ENCODE measurements at places on chromosomes 5 and 9.

DNA sequence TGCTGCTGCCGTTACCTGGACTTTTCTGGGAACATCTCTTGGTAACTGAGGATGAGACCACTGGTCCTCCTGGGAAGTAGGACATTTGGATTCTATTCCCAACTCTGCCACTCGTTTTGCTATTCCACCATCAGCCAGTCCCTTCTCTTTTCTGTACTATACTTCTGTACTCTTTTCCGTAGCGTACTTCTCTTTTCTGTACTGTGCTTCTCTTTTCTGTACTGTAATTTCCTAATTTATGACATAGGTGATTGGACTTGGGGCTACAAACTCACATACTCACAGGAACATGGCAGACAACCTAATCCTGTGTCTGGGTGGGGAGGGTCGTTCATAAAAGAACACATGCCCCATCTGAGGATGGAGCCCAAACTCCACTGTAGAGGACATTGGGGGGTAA lies 335.3 kb upstream of the PANK3 start:
- no peak for DNase-seq

DNA sequence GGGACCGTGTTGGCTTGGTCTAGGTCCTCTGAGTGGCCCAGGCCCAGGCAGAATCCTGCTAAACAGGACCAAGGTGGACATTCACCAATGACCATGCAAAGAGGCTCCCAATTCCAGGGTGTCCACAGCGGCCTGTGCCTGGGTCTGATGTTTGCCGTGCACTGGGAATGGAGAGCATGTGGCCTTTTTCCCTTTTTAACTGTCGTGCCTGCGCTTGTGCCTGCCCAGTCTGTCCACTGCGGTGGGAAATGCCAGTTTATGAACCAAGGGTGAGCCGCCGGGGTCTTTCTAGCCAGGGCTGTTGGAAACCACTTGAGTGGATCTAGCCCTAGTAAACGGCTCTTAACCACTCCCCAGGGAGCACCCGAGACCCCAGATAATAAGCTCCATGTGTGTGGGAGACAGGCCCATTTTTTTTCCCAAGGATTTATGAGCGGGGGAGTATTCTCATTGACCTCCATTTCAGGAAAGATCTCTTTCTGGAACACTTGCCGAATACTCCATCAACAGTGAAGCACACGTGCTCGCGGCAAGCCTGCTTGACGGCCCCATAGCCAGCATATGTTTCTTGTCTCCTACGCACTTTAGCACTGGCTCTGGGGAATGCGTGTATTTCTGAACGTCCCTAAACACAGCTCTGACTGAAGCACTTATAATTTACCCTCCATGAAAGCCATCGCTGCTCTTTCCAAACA lies 93.2 kb upstream of the PHYKPL start:
- no peak for DNase-seq

DNA sequence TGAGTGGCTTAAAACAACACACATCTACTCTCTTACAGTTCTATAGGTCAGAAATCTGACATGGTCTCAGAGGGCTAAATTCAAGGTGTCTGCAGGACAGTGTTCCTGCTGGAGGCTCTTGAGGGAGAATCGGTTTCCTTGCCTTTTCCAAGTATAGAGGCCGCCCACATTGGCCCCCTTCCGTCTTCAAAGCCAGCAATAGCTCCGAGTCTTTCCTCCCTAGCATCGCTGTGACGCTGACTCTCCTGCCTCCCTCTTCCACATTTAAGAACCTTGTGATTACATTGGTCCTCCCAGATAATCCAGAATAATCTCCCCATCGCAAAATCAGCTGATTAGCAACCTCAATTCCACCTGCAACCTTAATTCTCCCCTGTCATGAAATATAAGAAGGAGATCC lies 81.3 kb upstream of the IER5L start:
- peak; percentile 9 for DNase-seq

DNA sequence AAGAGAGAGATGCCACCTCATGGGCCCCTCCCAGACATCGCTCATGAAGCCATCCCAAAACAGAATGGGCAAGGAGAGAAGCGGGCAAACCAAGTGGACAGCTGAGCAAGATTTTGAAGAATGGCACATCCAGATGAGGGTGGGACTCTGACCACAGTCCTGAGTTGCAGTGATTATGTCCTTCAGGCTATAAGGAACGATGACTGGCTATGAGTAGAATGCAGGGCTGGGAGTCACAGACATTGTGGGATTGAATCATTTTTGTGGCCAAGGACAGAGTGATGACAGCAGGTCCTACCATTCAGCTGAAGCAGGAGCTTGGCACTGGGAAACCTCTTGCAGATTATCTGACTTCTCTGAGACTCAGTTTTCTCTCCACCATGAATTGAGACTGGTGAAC lies 245.7 kb upstream of the SLC30A5 start:
- DNase-seq = no peak

- DNase-seq = no peak
Measured at GRCh38 chr9:88303721-88304451, 84.4 kb upstream of the SPIN1 start.

GRCh38 chr9:87390361-87390760 lies 107.3 kb upstream of the DAPK1 start:
- DNase-seq = no peak

- DNase-seq = no peak
Measured at GRCh38 chr5:74480201-74480600, 160.3 kb downstream of the ENC1 start.

- no peak for DNase-seq
Measured at GRCh38 chr5:113195771-113196170, 219.2 kb downstream of the DCP2 start.

DNA sequence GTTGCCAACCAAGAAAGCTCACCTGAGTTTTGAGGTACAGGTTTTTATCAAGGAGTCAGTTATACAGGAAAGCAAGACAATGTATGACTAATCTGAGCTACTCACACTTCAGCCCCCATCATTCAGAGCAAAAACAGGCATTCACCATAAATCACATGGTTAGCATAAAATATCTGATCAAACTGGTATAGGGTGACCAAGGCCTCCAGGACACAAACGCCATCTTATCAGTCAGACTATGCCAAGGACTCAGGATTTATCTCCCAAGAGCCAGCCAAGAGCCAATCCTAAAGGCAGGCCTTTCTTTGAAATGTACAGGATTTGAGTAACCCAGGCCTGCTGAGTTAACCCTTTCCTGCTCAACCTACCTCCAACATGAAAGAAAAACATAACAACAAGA lies 313.0 kb upstream of the NREP start:
- DNase-seq = no peak

DNA sequence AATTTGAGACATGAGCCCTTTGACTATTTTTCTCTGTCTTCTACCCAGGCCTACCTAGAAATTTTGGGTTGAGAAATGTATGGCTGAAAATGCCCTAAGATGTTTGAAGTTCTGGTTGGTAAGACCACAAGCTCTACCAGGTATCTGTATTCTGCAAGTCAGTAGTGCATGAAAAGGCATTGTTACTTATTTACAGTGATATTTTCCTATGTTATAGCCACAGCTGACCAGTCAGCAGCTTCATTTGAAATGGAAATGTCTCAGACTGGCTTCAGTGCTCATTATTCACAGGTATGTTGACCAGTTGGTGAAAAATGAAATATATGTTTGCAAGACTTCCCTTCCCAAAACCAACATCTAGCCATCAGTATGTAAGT lies 91.9 kb upstream of the ITGA2 start:
- DNase-seq = no peak

- DNase-seq = no peak
Measured at GRCh38 chr5:4901924-4902323, 238.2 kb upstream of the ADAMTS16 start.

DNA sequence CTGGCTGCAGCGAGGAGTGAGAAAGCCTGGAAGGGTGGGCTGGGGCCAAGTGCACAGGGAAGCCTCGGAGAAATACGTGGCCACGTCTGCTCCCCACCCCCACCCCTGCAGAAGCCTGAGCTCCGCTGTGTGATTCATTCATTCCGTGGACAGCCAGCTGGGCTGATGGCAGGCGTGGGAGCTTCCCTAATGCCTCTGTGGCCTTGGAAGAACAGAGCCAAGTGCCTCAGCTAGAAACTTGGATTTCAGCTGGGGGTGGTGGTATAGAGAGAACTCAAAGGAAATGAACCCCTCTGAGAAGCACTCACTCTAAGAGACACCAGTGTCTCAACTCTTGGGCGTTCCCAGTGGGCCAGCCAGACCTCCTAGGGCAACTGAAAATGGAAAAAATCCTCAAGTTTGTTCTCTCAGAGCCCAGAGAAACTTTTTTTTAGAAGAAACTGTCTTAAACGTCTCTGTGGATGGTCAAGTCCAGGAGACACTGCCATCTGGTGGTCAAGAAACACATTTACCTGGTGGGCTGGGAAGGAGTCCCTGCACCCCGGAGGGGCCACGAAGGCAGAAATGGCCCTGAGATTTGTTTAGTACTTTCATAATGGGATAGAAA lies 18.0 kb downstream of the ATOX1 start:
- no peak for DNase-seq

DNA sequence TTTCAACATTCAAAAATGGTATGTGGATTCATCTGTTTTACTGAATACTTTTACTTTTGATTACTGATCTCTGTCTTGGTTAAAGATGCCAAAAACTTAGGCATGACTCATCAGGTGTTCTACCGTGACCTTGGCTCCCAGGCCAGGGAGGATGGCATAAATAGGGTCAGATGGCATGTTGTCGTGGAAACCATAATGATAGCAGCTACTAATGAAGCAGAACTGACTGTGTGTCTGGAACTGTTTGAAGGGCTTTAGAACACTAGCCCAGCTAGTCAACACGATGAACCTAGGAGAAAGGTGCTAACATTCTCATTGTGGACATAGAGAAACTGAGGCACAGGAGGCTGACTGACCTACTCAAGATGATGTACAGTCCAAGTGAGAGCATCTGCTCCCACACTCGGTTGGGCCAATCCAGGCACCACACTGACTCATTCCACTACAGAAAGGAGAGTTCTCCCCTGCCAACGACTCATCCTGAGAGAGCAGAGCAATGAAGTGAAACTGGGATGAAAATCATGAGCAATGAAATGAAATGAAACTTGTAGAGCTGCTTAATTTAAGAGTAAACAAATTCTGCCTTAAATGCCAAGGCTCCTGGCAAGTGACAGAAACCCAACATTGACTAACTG lies 116.0 kb downstream of the TENT4A start:
- no peak for DNase-seq

DNA sequence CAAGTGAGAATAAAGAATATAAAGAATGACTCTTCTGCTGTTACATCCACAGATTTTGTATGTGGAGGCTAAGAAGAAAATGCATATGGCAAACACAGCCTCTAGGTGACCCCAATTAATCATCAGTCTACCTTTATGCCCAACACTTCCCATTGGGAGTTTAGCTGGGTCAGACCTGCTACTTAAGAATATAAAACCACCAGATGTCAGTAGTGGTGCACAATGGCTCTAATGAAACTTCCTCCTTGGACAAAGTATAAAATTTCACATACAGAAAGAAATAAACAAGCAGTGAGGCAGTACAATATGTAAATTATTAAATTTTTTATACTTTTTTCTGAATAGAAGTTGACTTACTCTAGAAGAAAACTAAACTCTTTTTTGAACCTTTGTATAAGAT lies 539.9 kb downstream of the BRINP1 start:
- no peak for DNase-seq

DNA sequence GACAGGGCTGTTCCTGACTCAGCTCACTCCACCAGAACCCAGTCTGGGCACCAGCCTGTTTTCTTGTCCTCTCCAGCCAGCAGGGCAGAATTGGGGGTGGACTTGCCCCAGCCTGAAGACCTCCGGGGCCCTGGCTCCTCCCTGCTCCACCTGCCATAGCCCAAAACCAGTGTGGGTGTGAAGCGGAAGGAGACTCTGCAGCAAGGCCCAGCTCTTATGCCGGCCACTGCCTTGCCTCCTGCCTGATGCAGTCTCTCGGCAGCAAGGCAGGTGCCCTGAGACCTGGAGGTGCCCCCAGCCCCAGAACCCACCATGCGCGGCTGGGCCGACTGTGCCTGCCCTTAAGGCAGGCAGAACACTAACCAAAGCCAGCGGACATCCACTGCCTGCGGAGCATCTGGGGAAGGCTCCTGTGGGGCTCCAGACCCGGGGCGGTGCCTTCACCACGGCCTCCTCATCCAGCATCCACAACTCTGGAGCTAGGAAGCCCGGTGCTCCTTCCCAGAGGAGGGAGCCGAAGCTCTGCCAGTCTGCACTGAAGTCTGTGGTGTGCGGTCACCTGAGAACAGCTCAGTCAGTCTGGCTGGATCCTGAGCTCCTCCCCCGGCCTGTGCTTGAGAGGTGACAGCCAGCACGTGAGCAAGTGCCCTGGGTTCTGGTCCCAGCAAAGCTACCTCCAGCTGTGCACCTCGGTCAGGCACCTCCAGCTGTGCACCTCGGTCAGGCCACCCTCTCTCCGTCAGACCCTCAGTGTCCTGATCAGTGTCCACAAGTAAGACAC lies 116.7 kb downstream of the ADAMTS2 start:
- no peak for DNase-seq

DNA sequence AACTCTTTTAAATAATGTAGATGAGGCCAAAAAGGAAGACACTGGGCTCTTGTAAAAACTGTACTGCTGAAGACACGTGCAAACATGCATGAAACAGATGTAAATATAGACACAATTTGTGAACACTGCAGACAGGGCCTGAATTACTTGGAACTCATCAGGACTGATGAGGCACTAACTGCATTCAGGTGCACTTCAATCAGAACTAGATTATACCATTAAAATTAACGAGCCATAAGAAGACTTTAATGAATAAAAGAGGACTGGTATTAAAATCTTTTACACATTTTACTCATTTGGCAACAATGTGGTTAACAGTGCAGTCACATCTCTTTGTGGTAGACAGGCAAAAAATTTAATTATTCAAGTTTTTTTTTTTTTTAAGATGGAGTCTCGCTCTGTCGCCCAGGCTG lies 13.4 kb upstream of the ZCCHC9 start:
- no peak for DNase-seq

- no peak for DNase-seq
Measured at GRCh38 chr9:93456504-93456903, 3.1 kb upstream of the FAM120AOS start.

DNA sequence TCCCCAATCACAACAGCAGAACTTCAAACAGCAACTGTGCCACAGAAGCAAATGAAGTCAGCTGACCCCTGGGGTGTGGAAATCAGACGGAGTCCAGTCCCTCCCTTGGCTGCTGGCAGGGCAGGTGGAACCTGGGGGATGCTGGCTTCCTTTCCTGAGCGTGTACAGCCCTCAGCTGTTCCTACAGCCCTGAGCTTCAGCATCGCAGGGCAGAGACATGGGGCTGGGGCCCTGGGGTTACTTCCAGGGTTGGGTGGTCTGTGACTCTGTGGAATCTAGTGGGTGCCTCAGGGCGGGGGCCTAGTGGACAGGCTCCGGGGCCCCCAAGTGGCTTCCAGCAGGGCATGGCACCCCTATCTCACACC lies 7.3 kb upstream of the RXRA start:
- DNase-seq = no peak

GRCh38 chr5:66666778-66667177 lies 70.6 kb downstream of the MAST4 start:
- no peak for DNase-seq

GRCh38 chr9:18604767-18605730 lies 131.1 kb downstream of the ADAMTSL1 start:
- no peak for DNase-seq

GRCh38 chr5:53478411-53479044 lies 1.9 kb upstream of the FST start:
- DNase-seq = no peak
